Bronchial smooth muscle cell (primary cell): ENCODE measurements at places on chromosomes 6 and 20. TPM values are rescaled to one million over a fixed set of nuclear protein-coding genes. Genes with fewer than 3 reads are reported as not detected.

The EBF4 gene
- total RNA-seq = 0.16 and 0.43 TPM in 2 replicates

The HIVEP1 gene
- total RNA-seq = 6.0 and 6.4 TPM in 2 replicates

The MYO6 gene
- 10.8 and 15.1 TPM in 2 replicates for total RNA-seq

The RIPOR2 gene
- 0.16 and 0.34 TPM in 2 replicates for total RNA-seq

The RAMACL gene
- total RNA-seq = 0.43 and 0.95 TPM in 2 replicates

The SLC22A16 gene
- total RNA-seq = not detected in 2 replicates

The JPH2 gene
- under 0.01 TPM in 1 of 2 replicates, not detected in the other for total RNA-seq
